ENCODE measurements at places on chromosomes 1 and 21. TPM values are rescaled to one million over a fixed set of nuclear protein-coding genes. Genes with fewer than 3 reads are reported as not detected.
A peak's percentile ranks its signal among the peaks of the same experiment; 100 is the strongest.

DNA sequence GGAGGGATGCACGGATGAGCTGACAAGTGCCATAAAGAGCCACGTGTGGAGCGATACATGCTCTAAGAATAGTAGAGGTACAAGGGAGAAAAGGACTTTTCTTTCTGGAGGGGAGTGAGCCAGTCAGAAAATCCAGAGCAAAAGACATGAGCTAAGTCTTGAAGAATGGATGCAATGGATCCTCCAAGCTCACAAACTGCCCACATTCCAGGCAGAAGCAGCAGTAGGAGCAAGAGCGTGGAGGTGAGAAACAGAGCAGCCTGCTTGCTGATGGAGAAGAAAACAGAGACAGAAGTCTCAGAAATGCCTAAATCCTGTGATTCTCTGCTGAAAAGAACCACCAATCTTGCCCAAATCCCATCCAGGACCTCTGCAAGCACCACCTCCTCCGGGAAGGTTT lies 78.2 kb upstream of the RALGPS2 start:
- no peaks in the 10 kb centered on the region for H3K27me3 ChIP-seq
- H3K27ac ChIP-seq, result no peak overlapping the region
- H3K4me1 ChIP-seq, result peaks cover 30% of the 10 kb centered on the region
- H3K36me3 ChIP-seq, result no peaks in the 10 kb centered on the region
- DNase-seq, result no peak

DNA sequence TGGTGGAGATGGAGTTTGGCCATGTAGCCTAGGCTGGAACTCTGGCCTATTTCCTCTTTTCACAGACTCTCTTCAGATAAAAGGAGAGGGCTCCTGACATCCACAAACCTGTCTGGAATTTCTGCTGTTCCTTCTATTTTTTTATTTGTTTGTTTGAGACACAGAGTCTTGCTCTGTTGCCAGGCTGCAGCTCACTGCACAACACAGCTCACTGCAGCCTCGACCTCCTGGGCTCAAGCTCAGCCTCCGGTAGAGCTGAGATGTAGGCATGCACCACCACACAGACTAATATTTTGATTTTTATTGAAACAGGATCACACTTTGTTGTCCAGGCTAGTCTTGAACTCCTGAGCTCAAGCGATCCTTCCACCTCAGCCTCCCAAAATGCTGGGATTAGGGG lies 230.9 kb downstream of the TM2D1 start:
- no peaks in the 10 kb centered on the region for H3K36me3 ChIP-seq
- H3K4me3 ChIP-seq, result no peak overlapping the region
- H3K27ac ChIP-seq, result no peak overlapping the region
- no peak for DNase-seq

DNA sequence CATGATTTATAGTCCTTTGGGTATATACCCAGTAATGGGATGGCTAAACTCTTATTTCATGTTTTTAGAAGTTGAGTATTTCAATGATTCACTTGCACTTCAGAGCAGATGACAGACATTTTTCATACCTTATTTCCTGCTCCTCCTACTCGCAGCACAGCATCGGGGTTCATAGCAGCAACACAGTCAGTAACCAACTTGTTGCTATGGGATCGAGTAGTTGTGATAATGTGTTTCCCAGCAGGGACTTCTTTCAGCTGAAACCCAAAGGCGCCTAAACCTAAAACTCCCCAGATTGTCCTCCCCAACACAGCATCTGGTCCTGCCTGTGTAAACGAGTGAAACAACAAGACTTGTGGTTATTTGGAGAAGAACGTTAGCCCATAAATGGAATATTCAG lies 16.3 kb upstream of the EPRS1 start:
- peaks cover 15% of the 10 kb centered on the region for H3K36me3 ChIP-seq
- no peaks in the 10 kb centered on the region for H3K27me3 ChIP-seq

DNA sequence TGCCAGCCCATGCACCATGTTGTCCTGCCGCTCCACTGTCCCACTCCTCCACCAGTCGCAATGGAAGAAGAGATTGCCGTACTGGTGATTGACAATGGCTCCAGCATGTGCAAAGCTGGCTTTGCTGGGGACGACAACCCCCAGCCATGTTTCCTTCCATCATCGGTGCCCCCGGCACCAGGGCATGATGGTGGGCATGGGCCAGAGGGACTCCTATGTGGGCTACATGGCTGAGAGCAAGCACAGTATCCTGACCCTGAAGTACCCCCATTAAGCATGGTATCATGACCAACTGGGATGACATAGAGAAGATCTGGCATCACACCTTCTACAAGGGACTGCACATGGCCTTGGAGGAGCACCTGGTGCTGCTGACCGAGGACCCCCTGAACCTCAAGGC lies 1.9 kb upstream of the AMY2B start:
- H3K27ac ChIP-seq, result no peak overlapping the region
- H3K4me1 ChIP-seq, result no peaks in the 10 kb centered on the region
- no peak overlapping the region for H3K4me3 ChIP-seq
- no peak for DNase-seq
- H3K36me3 ChIP-seq, result no peaks in the 10 kb centered on the region

GRCh38 chr1:235059221-235059620 lies 69.4 kb downstream of the TOMM20 start:
- H3K4me1 ChIP-seq, result peaks cover 58% of the 10 kb centered on the region
- no peaks in the 10 kb centered on the region for H3K27me3 ChIP-seq
- H3K4me3 ChIP-seq, result no peak overlapping the region

DNA sequence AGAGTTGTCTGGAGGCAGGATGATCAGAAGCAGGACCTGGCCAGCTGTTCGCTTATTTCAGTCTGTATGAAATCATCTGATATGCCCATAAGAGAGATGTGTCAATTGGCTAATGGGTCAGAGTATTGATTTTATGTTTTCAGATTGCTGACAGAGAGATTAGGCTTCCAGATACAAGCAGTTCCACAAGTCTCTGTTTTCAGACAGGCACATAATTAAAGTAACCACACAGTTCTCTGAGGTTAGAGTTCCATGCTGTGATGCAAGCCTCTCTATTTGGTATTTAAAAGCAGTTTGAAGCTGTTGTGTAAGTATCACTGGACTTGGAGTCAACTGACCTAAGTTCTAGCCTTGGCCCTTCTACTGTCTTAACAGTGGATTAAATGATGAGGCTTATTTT lies 50.1 kb downstream of the ATF6 start:
- H3K4me1 ChIP-seq, result no peaks in the 10 kb centered on the region
- no peak for DNase-seq

- H3K27me3 ChIP-seq, result no peaks in the 10 kb centered on the region
- no peak for DNase-seq
- H3K4me3 ChIP-seq, result no peak overlapping the region
Measured at GRCh38 chr1:24190983-24191461, 3.9 kb upstream of the IFNLR1 start.

DNA sequence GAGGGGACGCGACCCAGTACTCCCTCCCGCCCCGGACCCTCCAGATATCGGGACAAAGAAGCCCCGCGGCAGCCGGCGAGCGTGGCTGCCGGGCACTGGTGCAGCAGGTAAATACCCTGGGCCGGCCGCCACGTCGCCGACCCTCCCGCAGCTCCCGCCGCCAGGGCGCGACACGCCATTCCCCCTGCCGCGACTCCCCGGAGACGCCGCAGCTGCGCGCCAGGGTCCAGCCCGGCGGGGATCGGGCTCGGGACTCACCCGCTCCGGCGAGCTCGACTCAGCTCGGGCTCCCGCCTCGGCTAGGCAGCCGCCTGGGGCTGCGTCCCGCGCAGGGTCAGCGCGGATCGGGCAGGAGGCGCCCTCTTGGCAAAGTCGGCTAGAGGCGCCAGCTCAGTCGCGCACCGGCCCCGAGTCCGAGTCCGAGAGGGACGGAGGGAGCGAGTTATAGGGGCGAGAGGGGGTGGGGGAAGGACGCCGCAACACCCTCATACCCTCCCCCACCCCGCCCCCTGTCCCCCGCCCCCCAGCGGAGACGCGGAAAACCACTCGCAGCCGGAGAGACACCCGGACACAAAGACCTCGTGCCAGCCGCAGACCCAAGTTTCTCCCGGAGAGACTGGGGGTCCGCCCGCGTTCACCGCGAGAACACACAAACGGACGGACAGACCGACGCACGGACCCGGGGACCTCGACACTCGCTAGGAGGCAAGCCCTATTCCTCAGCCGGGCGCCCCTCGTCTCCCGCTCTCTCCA lies 985 bp downstream of the SYT6 start:
- peak overlapping the region; percentile 80 for H3K4me3 ChIP-seq
- no peak overlapping the region for H3K27ac ChIP-seq
- peaks cover 27% of the 10 kb centered on the region for H3K27me3 ChIP-seq
- peaks cover 25% of the 10 kb centered on the region for H3K36me3 ChIP-seq
- DNase-seq, result peak; percentile 57

- H3K27ac ChIP-seq, result peak overlapping the region; percentile 79
- peaks cover 9% of the 10 kb centered on the region for H3K36me3 ChIP-seq
- H3K4me3 ChIP-seq, result peak overlapping the region; percentile 90
- no peaks in the 10 kb centered on the region for H3K27me3 ChIP-seq
- peaks cover 26% of the 10 kb centered on the region for H3K4me1 ChIP-seq
Measured at GRCh38 chr1:107058245-107059032, 2.0 kb downstream of the PRMT6 start.

- H3K36me3 ChIP-seq, result no peaks in the 10 kb centered on the region
- no peak for DNase-seq
- H3K27ac ChIP-seq, result no peak overlapping the region
- no peak overlapping the region for H3K4me3 ChIP-seq
- H3K27me3 ChIP-seq, result no peaks in the 10 kb centered on the region
Measured at GRCh38 chr1:217982331-217983050, 302.6 kb upstream of the RRP15 start.

GRCh38 chr21:41348434-41348833 lies 13.4 kb upstream of the MX2 start:
- no peaks in the 10 kb centered on the region for H3K27me3 ChIP-seq
- no peaks in the 10 kb centered on the region for H3K36me3 ChIP-seq
- no peak overlapping the region for H3K27ac ChIP-seq

- H3K27ac ChIP-seq, result no peak overlapping the region
- no peaks in the 10 kb centered on the region for H3K27me3 ChIP-seq
- peaks cover 4% of the 10 kb centered on the region for H3K4me1 ChIP-seq
- no peak overlapping the region for H3K4me3 ChIP-seq
- DNase-seq, result no peak
Measured at GRCh38 chr1:162666006-162666645, 33.9 kb downstream of the DDR2 start.

LYPD8 gene
- total RNA-seq, result not detected

TSPAN2 gene
- 12.0 TPM for total RNA-seq

SPRR3 gene
- total RNA-seq, result not detected

Measured in WTC11 (cell line).